ENCODE measurements at places on chromosomes 13 and 19.

DNA sequence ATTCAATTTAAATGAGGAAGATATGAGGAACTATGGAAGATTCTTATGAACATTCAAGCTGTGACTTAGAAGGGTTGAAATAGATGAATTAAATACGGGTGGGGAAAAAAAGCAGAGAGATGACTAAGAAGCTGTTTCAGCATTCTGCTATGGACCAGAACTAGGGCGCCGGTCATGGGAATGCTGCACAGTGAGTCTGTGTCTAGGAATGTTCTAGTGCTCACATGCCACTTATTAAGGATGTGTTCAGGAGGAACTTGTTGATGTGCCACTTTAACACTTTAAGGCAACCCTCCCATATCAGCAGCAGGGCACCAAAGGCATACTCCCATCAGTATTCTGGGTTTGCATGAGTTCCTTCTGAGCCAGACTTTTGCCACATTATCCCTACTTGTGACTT, 152.1 kb downstream of the POSTN start:
- DNase-seq: no peak

DNA sequence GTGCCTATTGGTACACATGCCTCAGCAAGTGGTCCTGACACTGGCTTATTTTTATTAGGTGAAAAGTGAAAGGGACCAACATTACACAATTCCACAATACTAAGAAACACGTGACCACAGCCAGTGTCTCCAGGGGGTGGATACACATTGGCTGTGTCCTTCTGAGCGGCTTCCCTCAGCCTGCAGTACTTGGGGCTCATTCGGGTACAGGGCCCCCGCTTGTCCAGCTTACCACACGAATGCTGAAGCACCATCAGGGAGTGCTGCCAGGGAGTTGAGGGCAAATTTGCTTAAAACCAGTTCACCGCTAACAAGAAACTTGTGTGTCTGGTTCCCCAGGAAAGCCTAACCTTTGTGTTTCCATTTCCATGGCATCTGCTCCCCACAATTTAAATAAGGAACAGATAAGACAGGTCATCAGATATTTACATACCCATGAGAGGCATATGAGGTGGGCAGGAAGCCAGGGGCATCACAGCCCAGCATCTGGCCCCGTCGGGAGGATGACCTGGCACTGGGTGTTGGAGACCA, 23.3 kb downstream of the PBX4 start:
- DNase-seq: no peak

GRCh38 chr19:49858088-49858985, 7.4 kb downstream of the PTOV1 start:
- no peak for DNase-seq

- DNase-seq: no peak
Observed at GRCh38 chr13:47474839-47475238, 526.2 kb downstream of the SUCLA2 start.

All from pulmonary artery endothelial cell (primary cell).